Stimulated activated CD8-positive, alpha-beta memory T cell treated with anti-CD3 and anti-CD28 coated beads, Interleukin-7, amount 100 ng/mL, for 1 hour (primary cell): ENCODE measurements at places on chromosomes 2 and 18.

- DNase-seq = no peak
Observed at GRCh38 chr18:10519999-10520935, 5.6 kb upstream of the NAPG start.

GRCh38 chr2:175567435-175568061 lies 386.0 kb upstream of the ATP5MC3 start:
- DNase-seq = no peak

DNA sequence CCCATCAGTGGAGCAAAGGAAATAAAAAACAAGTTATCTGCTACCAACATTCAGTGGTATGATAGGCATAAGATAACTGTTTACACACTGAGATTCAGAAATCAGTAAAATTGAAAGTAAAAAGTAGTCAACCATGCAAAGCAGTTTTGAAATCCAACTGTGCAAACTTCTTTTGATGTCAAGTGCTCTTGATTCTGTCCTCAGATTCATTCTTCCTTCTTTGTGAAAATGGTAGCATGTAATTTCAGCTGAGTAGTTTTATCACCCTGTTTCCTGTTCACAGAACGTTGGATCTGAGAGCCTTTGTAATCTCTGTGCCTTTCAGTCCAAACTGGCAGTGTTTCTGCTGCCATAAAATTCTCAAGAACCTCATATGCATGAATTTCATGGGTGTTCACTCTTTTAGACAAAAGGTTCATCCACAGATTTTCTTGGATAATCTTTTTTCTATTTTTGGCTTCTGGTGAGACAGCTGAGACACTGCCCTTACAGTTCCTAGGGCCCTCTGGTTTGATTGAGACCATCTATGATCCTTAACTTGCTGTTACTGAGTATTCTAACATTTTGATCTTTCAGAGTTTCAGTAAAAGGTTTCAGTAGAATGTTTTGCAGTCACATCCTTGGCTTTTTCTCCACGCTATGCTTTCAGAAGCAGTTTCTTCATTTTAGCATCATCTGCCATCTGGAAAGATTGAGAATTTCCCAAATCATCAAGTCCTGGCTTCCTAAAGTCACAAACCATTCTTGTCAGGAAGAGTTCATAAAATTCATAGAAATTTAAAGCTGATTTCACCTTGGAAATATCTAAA lies 272.3 kb upstream of the EPHA4 start:
- no peak for DNase-seq

- DNase-seq = no peak
Observed at GRCh38 chr18:76764291-76764901, 58.0 kb upstream of the ZNF236 start.

DNA sequence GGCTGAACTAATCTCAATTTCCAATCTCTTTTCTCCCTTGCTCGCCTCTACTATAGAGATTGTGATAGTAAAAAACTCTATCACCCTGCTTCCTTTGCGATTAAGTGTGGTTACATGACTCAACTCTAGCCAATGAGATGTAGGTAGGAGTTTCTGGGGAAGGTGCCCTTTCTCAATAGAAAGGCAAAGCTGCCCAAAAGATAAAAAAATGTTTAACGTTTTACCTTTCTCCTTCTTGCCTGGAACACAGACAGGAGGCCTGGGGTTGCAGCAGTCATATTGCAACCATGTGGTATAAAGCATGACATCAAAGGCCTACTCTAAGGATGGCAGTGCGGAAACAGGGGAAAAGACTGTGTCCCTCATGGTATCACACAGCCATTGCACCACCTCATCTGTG lies 31.5 kb downstream of the TMEM37 start:
- no peak for DNase-seq
